Stimulated activated CD8-positive, alpha-beta memory T cell treated with anti-CD3 and anti-CD28 coated beads, Interleukin-2, amount 100 ng/mL, for 48 hours (primary cell): ENCODE measurements at places on chromosomes 6 and 20.

GRCh38 chr6:42751055-42751454 is 5.2 kb upstream of the TBCC start:
- no peak for DNase-seq

DNA sequence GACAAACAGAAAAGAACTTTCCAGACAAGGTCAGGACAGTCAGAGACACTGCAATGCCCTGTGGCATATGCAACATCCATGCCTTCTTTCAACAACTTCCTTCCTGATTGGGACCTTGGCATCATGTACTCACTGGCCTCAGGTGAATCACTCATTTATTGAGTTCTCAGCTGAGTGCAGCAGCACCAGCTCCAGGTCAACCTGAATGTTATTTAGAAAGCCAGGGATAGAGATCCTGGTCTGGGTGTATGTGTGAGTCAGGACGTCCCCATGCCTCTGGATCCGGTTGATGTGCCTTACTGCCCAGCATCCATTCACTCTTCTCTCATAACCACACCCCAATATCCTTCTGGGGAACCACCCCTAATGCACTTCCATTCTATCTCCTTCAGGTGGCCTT is 54.4 kb downstream of the SNRNP48 start:
- DNase-seq: no peak

GRCh38 chr6:1895721-1896120 is 286.0 kb downstream of the FOXC1 start:
- no peak for DNase-seq

DNA sequence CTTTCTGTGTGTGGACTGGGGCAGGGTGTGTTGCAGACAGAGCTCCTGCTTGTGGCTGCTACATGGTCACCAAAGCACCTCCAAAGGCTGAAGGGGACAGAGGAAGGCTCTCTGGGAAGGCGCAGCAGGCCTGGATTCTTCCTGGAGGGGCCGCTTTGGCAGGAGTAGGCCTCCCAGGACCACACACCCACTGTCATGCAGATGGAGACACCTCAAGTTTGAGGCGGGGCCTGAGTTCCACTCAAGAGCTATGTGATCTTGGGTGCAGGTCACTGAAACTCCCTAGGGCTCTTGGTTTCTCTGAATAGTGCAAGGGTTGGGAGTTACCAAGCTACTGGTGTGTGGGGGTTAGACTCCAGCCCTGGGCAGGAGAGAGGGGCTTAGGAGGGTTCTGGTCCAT is 27.9 kb downstream of the EFCAB8 start:
- DNase-seq: no peak

DNA sequence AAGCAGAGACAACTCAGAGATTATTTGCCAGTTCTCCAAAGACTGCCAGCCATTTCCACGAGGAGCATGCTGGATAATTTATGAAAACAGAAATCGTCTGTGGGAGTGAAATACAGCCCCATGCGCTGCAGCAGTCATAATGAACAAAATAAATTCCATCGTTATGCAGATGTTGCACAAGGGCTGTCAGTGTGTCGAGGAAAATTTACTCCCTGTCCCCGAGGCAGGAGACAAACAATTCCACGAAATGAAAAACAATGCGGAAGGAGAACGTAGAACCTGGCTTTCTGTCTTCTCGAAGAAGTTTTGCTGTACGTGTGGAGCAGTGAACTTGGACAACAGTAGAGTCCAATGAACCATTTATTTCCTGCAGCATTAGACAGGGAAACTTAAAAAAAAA is 399.4 kb downstream of the CD83 start:
- DNase-seq: no peak

DNA sequence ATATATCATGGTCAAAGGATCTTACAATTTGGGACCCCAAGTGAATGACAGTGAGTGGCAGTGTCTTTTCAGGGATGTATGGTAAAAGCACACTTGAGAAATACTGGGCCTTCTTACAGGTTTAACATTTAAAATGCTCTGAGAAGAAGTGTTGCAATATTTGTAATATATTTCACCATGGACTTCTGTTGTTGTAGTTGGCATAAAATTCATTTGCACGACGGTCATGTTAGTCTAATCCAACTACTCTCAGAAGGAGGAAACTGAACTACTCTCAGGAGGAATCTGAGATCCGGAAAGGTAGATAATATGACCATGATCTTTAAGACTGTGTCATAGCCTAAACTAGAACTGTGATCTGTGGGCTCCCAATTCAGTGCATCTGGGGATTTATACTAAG is 700.1 kb downstream of the HDGFL1 start:
- no peak for DNase-seq

GRCh38 chr6:636488-636887 is 20.4 kb downstream of the HUS1B start:
- no peak for DNase-seq

- no peak for DNase-seq
These were observed 47.0 kb downstream of the DTNBP1 start for GRCh38 chr6:15615802-15616201.

- no peak for DNase-seq
These were observed 17.8 kb upstream of the DCBLD1 start for GRCh38 chr6:117464700-117465099.

GRCh38 chr6:9121549-9121948 is 686.2 kb upstream of the SLC35B3 start:
- no peak for DNase-seq

DNA sequence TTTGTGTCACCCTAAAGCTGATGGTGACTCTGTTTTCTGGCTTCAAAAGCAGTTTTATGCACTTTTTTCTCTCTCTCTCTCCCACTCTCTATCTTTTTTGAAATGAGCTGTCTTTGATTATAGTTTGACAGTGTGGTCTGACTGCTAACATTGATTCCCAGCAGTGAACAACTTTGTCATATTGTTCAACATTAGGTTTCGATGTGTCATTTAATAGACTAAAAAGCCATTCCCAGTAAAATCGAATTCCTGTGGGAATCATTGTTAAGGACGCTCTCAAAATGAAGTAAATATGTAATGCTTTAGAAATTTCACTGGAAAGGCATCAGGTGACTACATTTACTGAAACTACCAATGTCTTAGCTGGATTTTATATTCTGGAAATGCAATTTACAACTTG is 69.9 kb upstream of the FLRT3 start:
- DNase-seq: no peak

DNA sequence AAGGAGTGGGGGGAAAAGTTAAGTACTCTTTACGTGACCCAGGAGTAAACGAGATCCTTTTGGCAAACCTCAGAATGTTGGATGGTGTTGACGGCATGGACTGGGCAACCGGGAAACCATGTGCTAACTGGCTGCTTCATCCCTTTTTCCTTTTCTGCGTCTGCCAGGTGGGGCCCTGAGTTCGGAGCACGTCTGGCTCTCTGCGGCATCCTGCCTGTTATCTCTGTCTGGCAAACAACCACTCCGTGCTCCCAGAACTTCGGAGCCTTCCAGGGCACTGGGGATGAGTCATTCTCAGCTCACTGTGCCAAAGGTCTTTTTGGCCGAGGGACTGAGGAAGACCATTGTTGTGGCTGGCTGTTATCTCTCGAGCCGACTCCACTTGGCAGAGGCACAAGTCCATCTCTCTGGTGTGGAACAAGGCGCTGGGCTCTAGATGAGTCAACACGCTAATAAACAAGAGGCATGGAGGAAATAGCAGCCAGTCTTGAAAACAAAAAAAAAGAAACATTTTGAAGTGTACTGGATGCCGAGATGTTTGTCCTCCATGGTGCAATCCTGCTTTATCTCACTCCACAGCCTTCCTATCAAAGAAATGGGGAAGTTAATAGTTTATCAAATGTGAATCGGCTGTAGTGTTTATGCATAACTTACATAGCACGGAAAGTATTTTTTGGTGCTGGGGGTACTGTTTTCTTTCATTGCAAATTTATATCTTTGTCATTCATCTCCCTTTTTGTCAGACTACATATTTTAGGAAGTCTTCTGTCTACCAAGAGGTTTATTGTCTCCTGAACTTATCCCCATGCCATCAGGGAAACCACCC is 64.6 kb upstream of the TXNDC5 start:
- DNase-seq: no peak

DNA sequence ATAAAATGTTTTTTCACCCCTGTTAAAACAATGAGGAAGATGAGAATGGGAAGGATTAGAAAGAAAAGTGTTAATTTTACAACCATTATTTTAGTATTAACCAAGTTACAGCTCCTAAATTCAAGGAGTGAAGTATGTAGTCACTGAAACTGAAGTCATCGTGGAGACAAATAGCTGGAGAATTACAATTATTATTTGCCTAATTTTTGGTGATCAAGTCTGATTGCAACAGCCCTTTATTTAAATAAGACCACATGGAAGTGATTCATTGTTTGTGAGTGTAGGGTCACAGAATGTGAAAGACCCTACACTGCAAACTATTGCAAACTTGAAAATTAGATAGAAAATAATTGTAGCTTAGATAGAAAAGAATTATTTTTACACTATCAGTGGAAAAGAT is 292.4 kb downstream of the CENPW start:
- no peak for DNase-seq

DNA sequence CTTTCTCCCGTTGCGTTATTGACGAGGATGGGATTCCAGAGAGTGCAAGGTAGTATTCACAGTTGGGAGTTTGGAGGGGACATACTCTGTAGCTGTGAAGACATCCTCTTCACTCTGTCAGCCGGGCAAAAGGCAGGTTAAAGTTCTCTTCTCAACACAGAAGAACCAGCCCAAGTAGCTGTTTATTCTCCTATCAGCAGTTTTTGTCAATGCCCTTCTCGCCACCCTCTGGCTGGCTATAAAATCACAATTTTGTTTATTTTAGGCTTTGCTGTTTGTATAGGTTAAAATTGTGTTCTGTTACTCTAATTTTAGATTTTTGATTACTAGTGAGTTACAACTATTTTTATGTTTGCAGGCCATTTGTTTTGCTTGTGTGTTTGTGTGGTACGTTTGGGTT is 37.9 kb upstream of the MAS1 start:
- no peak for DNase-seq

DNA sequence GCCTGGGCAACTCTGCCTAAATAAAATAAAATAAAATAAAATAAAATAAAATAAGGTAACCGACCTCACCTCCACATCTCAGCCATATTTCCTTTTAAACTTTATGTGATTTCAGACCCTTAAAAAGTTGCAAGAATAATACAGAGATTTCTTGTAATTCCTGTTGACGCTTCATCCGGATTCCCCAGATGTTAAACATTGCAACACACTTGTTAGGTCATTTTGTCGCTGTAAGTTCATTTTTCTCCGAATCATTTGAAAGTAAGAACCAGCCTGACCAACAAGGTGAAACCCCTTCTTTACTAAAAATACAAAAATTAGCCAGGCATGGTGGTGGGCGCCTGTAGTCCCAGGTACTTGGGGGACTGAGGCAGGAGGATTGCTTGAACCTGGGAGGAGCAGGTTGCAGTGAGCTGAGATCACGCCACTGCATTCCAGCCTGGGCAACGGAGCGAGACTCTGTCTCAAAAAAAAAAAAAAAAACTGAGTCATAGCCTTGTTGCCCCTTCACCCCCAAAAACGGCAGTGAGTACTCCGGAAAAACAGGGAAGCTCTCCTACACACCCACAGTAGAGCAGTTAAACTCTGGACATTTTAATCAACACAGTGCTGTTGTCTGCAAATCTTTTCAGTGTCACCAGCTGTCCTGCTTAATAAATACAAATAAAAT is 5.9 kb downstream of the PYGB start:
- no peak for DNase-seq

DNA sequence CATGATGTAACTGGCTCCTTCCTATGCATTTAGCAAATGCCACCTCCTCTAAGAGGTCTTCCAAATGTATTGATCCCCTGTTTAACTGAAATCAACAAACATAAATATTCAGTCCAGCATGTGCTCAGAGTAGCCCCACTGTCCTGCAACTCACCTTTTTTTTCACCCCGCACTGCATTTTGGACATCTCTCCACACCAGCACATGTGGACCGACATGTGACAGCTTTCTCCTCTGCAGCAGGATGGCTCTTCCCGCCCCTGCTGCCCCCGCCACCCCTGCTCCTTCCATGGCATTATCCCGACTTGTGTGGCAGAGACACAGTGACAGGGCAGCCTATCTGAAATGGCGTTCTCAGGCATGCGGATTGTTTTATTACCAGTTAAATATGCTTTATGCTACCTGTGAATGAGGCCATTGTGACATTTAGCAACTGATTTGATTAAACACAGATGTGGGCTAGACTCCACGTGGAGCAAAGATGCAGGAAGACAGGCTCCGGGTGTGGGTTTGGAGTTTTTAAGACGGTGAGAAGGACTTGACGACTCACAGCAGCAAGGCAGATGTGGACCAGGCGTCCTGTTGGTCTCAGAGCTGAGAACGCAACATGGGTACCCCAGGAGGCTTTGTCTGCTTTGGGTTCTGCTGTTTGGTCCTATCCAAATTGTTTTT is 161.2 kb downstream of the EYA2 start:
- DNase-seq: no peak

- DNase-seq: no peak
These were observed 83.3 kb downstream of the SYCP2 start for GRCh38 chr20:59850018-59850641.

DNA sequence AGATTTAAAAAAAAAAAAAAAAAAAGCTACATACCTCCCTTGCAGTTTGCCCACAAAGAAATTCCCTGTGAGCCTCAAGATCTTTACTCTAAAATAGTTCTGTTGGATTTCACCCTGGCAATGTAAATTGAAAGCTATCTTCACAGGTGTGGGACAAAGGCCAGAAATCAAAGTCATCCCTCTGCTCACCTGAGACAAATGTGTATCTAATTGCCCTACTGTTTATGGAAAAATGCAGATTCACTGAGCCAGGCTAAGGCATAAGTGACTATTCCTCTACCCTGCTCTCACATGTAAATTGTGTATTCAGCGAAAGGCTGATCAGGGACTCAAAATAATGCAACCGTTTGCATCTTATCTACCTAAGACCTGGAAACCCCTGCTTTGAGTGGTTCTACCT is 98.5 kb upstream of the SHLD1 start:
- DNase-seq: no peak

DNA sequence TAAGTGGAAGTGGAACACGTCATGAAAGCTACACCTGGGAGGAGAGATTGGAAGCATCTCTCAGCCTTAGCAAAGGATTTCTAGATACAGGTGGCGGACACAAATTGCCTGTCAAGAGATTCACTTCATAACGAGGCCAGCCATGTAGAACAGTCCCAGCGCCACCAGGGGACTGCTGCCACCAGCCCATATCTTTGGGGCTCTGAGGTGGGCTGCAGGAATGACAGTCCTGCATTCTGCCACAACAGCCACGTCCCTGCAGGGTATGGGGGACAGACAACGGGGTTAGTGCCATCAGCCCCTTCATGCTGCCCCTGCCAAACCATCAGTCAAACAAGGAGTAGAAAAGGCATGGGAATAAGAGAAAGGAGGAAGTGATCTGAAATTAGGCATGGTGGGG is 81.2 kb upstream of the SASH1 start:
- DNase-seq: no peak

GRCh38 chr6:28413681-28414080 is 14.1 kb upstream of the ZSCAN12 start:
- no peak for DNase-seq

GRCh38 chr6:123169774-123170095 is 173.7 kb downstream of the CLVS2 start:
- no peak for DNase-seq

GRCh38 chr6:39060467-39061160 is 12.0 kb downstream of the GLP1R start:
- DNase-seq: no peak
